Neural progenitor cell (in vitro differentiated cells): ENCODE measurements at places on chromosomes 2 and 18. TPM values are rescaled to one million over a fixed set of nuclear protein-coding genes. Genes with fewer than 3 reads are reported as not detected.

CYP27A1 gene
- 0.11 and 0.43 TPM in 2 replicates for total RNA-seq

DNA sequence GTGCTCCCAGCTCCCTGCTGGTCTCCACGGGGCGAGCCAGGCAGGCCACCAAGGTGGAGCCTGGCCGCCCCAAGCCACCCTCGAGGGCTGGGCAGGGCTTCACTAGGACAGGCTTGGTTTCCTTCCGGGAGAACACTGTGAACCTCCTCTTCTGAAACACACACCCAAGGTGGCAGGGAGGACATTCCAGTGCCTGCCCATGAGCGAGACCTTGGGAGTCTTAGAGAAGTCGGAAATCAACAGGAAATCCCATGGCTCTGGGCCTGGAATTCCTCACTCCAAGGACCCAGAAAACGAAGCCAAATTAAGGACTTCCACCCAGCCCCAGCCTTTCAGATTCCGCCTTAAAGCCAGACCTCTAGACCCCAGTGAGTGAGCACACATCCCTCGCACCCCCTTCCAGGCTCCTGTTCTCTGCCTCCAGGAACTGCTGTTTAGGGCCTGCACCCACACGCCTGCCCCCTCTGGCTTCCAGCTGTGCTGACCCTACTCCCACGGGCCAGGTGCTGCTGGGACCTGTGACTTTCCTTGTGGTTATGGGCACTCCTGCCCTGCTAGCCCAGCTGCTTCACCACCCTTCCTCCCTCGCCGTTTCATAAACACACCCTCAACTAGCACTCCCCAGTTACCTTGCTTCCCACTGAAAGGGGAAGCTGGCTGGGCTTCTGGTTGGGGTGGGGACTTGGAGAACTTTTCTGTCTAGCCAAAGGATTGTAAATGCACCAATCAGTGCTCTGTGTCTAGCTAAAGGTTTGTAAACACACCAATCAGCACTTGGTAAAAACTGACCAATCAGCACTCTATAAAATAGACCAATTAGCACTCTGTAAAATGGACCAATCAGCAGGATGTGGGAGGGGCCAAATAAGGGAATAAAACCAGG, 13.7 kb downstream of the GPR17 start:
- DNase-seq: no peak
- peaks cover 18% of the 10 kb centered on the region for H3K4me1 ChIP-seq
- H3K27me3 ChIP-seq: peaks cover 21% of the 10 kb centered on the region
- H3K4me3 ChIP-seq: no peak overlapping the region
- H3K36me3 ChIP-seq: no peaks in the 10 kb centered on the region

DNA sequence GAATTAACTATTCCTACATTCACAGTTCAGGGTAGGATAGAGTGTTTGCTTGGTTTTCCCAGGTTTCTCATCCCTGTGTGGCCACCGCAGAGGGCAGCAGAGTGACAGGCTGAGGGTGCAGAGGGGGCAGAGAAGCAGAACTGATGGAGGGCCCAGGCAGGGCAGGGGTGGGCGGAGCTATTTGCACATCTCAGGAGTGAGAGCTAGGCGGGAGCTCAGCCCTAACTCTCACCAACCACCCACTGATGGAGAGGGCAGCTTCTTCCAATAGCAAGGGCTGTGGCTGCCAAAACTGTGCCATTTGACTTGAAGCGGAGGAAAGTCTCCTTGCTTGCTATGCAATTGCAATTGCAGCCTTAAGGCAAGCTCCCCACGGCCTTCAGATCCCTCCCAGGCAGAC, 12.0 kb upstream of the DARS1 start:
- no peaks in the 10 kb centered on the region for H3K27me3 ChIP-seq
- H3K27ac ChIP-seq: no peak overlapping the region
- H3K36me3 ChIP-seq: no peaks in the 10 kb centered on the region
- no peak overlapping the region for H3K4me3 ChIP-seq
- H3K4me1 ChIP-seq: peaks cover 23% of the 10 kb centered on the region

GRCh38 chr2:28528206-28528605, 32.3 kb downstream of the PLB1 start:
- H3K27ac ChIP-seq: no peak overlapping the region
- peaks cover 2% of the 10 kb centered on the region for H3K27me3 ChIP-seq
- no peak for DNase-seq
- no peak overlapping the region for H3K4me3 ChIP-seq
- H3K4me1 ChIP-seq: peaks cover 8% of the 10 kb centered on the region
- H3K36me3 ChIP-seq: no peaks in the 10 kb centered on the region

DNA sequence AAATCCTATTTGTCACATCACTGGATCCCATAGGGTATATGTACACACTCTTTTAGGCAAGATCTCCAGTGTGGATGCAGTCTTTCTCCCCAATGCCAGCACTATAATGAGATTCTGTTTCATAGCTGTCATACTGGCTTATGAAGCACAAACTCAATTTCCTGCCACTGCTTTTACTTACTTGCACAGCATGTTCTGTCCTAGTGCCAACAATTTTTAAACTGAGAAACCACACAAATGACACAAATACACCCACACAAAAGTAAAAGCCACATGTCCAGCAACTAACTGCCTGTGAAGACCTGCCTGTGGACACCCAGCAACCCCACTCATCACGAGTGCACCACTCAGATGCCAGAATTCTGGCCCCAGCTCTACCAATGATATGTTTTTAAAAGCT, 29.6 kb upstream of the RNU4ATAC start:
- H3K27me3 ChIP-seq: no peaks in the 10 kb centered on the region
- H3K4me3 ChIP-seq: no peak overlapping the region
- H3K4me1 ChIP-seq: peaks cover 10% of the 10 kb centered on the region
- DNase-seq: no peak

DNA sequence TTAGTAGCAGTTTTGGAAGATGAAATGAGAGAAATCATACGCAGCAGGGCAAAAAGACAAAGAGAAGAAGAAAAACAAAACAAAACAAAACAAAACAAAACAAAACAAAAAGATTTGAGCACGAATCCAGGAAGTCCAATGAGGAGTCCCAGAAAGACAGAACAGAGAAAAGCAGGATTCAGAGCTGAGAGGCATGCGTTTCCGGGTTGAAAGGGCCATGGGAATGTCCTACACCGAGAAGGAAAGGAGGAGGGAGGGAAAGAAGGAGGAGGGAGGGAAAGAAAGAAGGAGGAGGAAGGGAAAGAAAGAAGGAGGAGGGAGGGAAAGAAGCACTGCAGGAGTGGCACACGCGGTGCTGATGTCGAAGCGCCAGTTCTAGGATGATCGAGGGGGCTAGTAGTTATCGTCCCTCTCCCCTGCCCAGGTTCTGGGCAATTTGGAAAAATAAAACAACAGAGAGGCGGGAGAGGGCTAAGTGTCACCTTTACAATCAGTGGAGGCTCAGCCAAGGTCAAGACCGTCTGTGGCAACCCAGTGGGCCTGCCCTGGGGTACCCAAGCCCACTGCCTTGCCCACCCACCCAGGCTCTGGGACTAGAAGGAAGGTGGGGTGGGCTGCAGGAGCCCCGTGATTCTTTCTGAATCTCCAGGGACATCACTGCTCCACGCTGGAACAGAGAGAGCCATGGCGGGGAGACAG, 68.4 kb downstream of the TWIST2 start:
- H3K27ac ChIP-seq: no peak overlapping the region
- DNase-seq: no peak
- H3K4me1 ChIP-seq: no peaks in the 10 kb centered on the region

GRCh38 chr2:119487434-119488244, 36.6 kb downstream of the SCTR start:
- H3K4me3 ChIP-seq: no peak overlapping the region
- H3K27me3 ChIP-seq: no peaks in the 10 kb centered on the region
- no peak for DNase-seq
- peaks cover under 1% of the 10 kb centered on the region for H3K4me1 ChIP-seq
- H3K27ac ChIP-seq: no peak overlapping the region

TLX2 gene
- not detected in 2 replicates for total RNA-seq

DNA sequence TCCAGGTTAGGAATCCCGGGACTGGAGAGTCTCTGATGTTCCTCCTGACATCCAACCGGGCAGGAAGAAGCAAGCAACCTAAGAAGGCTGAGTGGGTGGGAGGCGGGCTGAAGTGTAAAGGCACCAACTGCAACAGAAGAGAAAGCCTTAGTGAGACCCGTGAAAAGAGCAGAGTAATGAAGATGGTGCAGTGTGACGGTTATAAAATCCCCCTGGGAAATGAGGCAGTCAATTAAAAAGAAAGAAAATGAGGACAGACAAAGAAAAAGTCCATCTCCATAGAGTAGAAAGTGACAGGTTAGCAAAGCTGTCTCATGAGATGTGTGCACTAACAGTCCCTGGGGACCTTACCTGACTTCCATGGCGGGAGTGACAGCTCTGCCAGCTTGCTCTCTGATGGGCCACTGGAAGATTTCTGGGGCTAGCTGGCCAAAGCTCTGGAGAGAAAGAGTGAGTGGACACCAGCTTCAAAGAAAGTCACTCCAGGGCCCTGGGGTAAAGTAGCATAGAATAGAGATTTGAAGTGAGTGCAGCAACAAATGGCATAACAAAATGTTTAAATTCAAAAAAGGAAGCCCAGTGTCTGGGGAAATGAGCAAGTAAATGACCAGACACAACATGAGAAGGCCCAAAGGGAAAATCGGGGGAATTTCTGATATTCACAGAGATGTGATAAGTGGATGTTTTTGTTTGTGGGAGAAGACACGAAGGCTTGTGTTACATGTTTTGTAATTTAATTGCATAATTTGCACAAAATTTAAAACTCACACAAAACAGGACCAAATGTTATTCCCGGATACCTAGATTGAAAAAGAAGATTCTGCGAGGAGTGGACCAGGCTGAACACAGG, 44.1 kb upstream of the IGFBP2 start:
- DNase-seq: no peak
- H3K27me3 ChIP-seq: no peaks in the 10 kb centered on the region
- H3K36me3 ChIP-seq: no peaks in the 10 kb centered on the region
- no peak overlapping the region for H3K27ac ChIP-seq
- H3K4me1 ChIP-seq: peaks cover 21% of the 10 kb centered on the region

SLC4A5 gene
- 1.7 and 2.0 TPM in 2 replicates for total RNA-seq

DNA sequence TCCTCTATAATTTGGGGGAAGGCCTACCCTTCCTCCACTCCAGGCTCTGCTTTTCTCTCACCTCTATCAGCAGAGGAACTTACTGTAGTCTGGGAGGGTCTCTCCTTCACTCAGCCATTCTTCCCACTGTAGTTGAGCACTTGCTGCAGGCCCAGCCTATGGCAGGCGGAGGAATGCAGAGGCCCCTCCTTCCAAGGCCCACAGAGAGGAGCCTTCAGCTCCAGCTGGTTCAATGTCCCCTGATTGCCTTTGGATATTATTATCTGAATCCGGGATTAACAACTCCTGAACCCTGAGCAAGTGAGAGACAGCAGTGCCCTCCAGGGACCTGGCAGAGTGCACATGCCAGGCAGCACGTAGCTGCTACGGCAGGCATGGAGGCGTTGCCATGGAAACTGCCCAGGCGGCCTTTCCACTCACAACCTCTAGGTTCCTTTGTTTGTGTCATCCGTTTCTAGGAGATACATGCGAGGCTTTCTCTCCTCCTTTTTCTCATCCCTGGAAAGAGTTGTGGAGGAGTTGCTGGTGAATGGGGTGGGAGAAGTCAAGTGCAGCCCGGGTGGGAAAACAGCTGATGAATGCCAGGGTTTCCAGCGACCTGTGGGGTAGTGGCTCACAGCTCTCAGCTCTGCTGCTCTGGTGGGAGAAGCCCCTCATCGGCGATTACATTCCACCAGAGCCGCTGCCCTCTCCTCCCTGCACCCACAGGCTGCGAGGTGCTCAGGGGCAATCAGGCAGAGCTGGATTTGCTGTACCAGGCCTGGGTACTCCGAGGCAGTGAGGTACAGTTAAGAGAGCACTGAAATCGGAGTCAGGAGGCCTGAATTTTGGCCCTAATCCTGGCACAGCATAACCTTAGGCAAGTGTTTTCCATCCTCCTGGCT, 55.3 kb upstream of the HK2 start:
- H3K27ac ChIP-seq: no peak overlapping the region
- DNase-seq: peak; percentile 87
- H3K4me3 ChIP-seq: no peak overlapping the region
- no peaks in the 10 kb centered on the region for H3K27me3 ChIP-seq
- no peaks in the 10 kb centered on the region for H3K36me3 ChIP-seq
